Kidney (tissue), 22 donors: ENCODE measurements at places on chromosomes 5 and 9. TPM values are rescaled to one million over a fixed set of nuclear protein-coding genes. Genes with fewer than 3 reads are reported as not detected.

The FAM169A gene
- total RNA-seq, result 8.6 TPM

The NAIP gene
- total RNA-seq, result 43.1 TPM

The PCSK5 gene
- total RNA-seq, result 14.7 TPM

The SOHLH1 gene
- not detected for total RNA-seq

The TGFBI gene
- total RNA-seq, result 78.5 TPM

The COX7C gene
- 461 TPM for total RNA-seq

The UGT3A1 gene
- 6.1 TPM for total RNA-seq

The C5orf58 gene
- total RNA-seq, result not detected

The SLC25A48 gene
- 1.7 TPM for total RNA-seq

The PRDM9 gene
- total RNA-seq, result not detected

The ENTREP1 gene
- 8.6 TPM for total RNA-seq

The GRXCR2 gene
- total RNA-seq, result not detected

The BAAT gene
- 0.09 TPM for total RNA-seq

The CMYA5 gene
- 6.1 TPM for total RNA-seq
